ENCODE measurements at places on chromosomes 2 and 18. TPM values are rescaled to one million over a fixed set of nuclear protein-coding genes. Genes with fewer than 3 reads are reported as not detected.

TNFAIP6 gene
- polyA plus RNA-seq, result 6.8 TPM

SKA1 gene
- 5.0 TPM for polyA plus RNA-seq

GCG gene
- not detected for polyA plus RNA-seq

OSGEPL1 gene
- 27.6 TPM for polyA plus RNA-seq

WDFY1 gene
- 71.3 TPM for polyA plus RNA-seq

TMEFF2 gene
- polyA plus RNA-seq, result 0.58 TPM

TXNDC9 gene
- polyA plus RNA-seq, result 36.4 TPM

GCA gene
- polyA plus RNA-seq, result 33.2 TPM

IMPA2 gene
- 67.2 TPM for polyA plus RNA-seq

CXCR1 gene
- polyA plus RNA-seq, result 0.07 TPM

KCNK3 gene
- polyA plus RNA-seq, result 22.7 TPM

GLI2 gene
- polyA plus RNA-seq, result 19.6 TPM

LINC00305 gene
- polyA plus RNA-seq, result not detected

MSTN gene
- polyA plus RNA-seq, result 0.51 TPM

CHPF gene
- 21.5 TPM for polyA plus RNA-seq

Data from left lung (tissue), 14 donors.